Fibroblast of skin of left biceps (primary cell): ENCODE measurements at places on chromosomes 2 and 18.

- no peak for DNase-seq
Observed at GRCh38 chr2:112977559-112978056, at the start of gene IL36G. TSS of gene IL36G (plus strand) at chr2:112978006. CDS start at chr2:112978639, 633 bp downstream.

DNA sequence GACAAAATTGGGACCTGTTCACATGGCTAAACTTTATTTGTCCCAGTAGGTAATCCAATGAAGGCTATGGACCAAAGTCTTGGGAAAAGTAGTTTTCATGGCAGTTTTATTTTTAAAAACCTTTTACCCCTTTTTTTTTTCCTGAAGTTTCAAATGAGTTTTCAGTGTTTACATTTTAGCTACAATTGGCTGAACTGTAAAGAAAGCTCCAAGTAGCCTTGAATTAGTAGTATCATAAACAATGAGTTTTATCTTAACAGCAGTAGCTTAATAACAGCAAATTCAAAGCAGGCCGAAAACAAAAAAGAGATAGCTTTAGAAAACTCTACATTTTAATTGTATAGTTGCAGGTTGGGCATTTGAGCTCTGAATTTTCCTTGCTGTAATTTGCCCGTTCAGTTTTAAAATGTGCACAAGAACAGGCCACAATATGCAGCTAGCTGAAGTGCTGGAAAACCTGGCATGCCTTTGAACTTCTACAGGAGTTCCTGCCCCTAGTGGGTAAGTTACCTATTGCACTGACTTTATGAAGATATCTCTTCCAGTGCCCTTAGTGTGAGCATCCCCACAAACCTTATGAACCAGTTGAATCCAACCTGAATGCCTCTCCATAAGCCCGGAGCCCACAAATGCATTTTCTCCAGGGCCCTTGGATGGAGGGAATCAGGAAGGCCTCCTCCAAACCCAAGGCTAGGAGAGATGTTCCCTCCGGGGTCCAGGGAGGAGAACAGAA, 106.7 kb downstream of the XRCC5 start:
- DNase-seq = no peak

DNA sequence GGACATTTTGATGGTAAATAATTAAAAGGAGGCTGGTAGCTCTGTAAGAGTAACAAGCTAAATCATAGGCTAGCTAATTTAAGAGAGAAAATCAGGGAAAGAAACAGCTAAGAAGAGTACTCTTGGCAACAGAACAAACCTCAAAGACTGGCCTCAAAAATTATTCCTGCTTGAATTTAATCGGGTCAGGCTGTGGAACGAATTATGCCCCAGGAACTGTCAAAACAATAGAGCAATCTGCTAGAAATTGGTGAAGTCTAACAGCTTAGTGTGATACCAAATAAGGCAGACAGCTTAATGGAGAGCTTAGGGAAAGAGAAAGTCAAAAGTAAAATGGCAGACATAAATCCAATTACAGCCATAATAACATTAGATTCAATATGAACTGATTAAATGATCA, 215.7 kb downstream of the MREG start:
- DNase-seq = peak; percentile 61

- DNase-seq = no peak
Observed at GRCh38 chr2:240503375-240503774, 54.4 kb downstream of the ANKMY1 start.

DNA sequence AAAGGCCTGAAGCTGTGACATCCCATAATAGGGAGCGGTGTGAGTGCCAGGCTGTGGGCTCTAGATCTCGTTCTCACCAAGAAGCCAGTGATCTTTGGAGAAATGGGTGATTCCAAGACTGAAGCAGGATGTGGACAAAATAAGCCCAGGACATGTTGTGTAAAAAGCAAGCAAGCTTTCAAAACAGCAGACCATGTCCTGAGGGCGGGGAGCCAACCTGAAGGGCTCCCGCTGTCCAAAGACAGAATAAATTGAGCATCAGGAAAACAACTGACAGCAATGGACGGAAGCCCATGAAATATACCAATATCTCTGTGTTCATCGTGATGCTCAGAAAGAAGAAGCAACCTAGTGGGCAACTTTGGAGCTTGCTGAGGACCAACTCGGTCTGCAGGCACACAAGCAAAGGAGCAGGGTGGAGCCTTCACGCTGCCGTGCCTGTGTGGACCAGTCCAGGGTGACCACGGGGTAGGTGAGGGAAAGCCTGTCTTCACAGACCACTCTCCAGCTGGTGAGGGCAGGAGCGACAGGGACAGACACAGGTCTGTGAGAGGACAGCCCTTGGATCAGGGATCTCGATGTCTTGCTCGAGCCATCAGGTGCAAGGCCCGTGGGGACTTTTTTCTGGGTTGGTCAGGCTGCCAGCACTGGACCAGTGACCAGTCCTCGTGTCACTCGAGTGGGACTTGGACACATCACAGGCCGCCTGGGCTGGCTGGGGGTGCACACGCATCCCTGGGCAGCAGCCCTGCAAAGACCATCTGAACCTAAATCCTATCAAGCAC, 21.5 kb downstream of the MTERF4 start:
- DNase-seq = no peak

DNA sequence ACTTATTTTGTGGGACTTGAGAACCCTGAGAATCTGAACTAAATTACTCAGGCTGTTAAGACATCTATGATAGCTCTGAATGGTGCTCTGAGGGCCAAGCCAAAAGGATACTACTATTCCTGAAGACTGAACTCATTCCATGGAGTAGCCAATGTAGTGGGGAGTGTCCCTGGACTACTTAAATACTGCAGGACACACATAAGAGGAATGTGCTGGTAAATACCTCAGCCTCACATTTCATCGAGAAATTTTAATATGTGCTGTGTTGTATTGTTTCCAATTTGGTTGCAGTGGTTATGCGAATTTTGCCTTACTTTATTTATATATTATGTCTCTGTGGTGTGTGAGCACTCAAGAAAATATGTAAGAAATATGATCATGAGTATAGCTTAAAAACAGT, 264.4 kb upstream of the FIGN start:
- peak; percentile 59 for DNase-seq

- DNase-seq = no peak
Observed at GRCh38 chr2:15354596-15355366, 206.4 kb downstream of the NBAS start.

DNA sequence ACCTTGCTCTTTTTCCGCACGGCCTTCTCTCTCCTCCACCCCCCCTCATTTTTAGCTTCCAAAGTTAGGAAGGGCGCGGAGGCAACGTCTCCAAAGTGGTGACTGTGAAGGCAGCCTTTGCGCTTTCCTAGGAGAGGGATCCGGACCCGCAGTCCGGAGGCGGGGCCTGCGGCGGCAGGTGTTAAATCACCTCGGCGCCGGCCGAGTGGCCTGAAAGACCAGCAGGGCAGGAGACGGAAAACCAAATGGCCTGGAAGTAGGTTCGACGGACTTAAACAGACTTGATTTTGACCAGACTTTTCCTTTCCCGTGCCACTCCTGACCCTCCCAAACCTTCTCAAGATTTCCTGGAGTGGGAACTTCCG, 615 bp downstream of the GORASP2 start:
- DNase-seq = no peak

DNA sequence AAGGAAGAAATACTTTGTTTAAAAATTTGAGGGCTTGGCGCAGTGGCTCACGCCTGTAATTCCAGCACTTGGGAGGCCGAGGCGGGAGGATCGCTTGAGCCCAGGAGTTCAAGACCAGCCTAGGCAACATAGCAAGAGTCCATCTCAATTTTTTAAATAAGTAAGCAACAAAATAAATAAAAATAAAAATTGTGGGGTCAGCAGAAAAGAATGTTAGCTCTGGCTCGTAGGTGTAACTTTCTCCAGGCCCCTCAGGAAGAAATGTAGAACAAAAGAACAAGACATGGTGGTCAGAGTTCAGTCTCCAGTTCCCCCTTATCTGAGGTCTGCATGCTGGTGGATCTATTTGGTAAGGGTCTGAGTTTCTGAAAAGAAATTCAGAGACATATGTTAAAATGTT, 20.4 kb upstream of the PDCL3 start:
- no peak for DNase-seq

- DNase-seq = no peak
Observed at GRCh38 chr2:240925191-240925567, 19.0 kb downstream of the CROCC2 start.

GRCh38 chr2:205741256-205741978, 59.1 kb downstream of the NRP2 start:
- DNase-seq = no peak

- DNase-seq = no peak
Observed at GRCh38 chr2:237896956-237897355, 37.5 kb downstream of the RAMP1 start.

DNA sequence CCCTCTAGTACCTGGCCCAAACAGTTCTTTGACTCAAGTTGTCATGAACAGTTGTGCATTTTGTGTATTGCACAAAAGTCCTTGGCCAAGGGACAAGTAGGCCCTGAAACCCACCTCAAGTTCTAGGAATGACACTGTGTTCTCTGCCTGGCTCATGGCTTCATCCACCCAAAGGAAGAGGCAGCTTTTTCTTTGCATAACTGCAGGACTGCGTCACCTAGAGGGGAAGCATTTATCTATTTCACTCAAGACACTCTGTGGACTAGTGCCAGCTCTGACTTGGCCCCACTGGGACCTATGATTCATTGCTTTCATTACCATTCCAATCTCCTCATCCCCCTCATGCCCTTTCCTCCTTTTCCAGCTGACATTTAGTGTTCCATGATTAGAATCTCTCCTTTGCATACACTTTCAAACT, 119.3 kb upstream of the SIX2 start:
- DNase-seq = peak; percentile 93

- no peak for DNase-seq
Observed at GRCh38 chr2:15556311-15556930, 4.7 kb downstream of the NBAS start.

- DNase-seq = no peak
Observed at GRCh38 chr18:48139431-48140347, 209.2 kb upstream of the SMAD2 start.

- no peak for DNase-seq
Observed at GRCh38 chr18:64982414-64983055, 768.3 kb upstream of the CDH7 start.

DNA sequence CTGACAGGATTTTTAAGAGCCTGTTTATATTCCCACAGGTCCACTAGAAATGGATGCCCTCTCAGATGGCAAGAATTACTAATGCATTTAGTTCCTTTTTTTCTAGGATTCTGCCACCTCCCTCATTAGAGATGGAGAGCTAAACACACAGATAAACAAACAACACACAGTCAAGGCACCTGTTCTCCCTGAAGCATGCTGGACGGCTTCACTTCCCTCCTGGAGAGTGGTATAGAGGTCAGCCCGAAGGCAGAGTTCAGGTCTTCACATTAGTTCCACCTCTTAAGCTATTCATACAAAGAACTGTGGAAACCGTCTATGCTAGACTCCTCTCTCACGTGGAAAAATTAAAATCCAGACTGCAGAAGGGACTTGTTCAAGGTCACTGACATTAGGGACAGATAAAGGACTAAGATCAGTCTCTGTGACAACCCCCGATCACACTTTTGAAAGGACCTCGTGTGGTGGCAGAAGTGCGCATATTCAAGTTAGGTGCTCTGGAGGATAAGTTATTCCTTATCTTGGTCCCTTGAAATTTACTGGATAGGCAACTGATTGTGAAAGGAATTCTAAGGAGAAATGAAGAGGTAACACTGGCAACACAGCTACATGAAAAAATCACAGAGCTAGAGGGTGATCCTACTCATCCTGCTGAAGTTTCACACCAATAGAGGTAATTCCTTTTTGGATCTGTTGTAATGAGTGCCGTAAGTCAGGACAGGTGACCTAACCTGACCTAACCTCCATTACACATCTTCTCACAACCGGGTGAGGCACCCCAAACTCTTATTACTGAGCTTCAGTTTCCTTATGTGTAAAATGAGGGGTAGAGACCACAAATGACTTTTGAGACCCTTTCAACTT, 75.1 kb downstream of the SPRED2 start:
- DNase-seq = no peak

GRCh38 chr2:164840930-164841718, 499 bp downstream of the COBLL1 start:
- DNase-seq = peak; percentile 34

DNA sequence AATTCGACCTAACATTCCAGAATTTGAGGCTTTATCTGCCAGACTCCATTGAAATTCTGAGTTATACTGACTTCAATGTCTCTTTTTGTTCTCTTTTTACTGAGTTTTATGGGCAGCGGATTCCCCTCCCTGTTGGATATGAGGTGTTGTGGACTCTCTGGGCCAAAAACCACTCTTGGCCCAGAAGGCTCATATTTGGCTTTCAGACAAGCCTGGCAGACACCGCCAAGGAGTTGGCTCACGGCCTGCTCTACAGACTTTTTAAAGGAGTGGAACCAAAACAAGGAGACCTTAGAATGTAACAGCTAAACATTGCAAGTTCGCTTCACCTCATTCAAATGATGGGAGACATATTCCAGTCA, 206.4 kb upstream of the NCKAP5 start:
- no peak for DNase-seq

DNA sequence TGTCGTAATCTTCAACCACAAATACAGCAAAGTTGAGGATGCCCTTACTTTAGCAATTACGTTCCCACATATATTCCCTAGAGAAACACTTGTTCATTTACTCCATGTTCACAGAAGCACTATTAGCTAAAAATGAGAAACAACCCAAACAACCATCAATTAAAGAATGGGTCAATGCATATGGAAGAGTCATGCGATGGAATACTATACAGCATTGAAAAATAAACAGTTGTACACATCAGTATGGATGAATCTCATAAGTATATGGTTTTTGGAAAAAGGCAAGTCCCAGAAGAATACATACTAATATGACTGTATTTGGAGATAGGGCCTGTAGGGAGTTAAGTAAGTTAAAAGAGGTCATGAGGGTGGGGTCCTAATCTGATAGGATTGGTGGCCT, 6.3 kb downstream of the GPR148 start:
- no peak for DNase-seq

GRCh38 chr2:165905269-165905668, 48.3 kb downstream of the TTC21B start:
- DNase-seq = no peak

DNA sequence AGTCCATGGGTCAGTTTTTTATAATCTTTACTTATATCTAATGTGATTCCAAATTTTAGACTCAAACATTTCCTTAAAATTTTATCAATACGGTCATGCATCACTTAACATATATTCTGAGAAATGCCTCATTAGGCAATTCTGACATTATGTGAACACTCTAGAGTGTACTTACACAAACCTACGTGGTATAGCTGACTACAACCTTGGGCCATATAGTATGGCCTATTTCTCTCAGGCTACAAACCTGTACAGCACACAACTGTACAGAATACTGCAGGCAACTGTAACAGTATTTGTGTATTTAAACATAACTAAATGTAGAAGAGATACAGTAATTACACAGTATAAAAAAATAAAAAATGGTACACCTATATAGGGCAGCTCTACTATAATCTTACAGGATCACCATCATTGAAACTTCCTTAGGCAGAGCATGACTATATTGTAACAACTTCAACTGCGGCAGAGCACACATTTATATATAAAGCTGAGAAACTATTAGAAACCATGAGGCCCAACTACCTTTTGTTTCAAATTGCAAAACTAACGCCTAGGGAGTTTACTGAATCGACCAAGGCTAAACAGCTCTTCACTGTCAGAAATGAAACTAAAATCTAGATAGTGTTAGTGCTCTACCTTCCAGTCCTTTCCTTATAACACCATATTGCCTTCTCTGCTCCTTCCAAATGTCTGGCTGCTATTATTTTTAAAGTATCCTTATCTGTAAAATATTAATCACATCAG, 6.9 kb downstream of the YES1 start:
- DNase-seq = no peak
